GM13976 (cell line): ENCODE measurements at places on chromosomes 6 and 20.

GRCh38 chr20:11274141-11274594 is 600.4 kb upstream of the JAG1 start:
- DNase-seq = peak; percentile 63

- no peak for DNase-seq
These were observed 109.1 kb downstream of the DACT2 start for GRCh38 chr6:168210239-168211105.

DNA sequence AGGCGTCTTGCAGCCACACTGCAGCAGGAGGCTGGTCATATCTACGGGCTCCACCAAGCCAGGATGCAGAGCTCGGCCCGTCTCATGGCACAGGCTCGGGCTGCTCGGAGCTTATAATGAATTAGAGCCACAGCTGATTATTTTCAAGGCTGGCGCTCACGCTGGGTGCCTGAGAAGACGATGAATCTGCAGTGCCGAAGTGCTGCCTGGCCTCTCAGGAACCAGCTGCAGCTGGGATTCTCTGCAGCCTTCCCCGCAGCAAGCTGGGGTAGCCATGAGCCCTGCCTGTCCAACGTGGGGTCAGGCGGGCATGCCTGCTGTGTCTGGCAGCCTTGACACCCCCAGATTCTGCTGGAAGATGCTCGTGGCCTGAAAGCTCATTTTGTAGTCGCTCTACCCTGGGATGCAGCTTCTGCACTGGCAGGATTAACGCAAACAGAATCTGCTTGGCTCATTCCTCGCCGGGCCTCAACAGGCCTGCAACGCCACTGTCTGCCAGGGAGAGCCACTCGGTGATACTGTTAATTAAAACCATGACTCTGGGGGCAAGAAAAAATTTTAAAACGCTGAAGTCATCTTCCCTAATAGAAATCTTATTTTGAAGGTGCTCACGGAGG is 104.3 kb downstream of the CDH26 start:
- DNase-seq = no peak

GRCh38 chr6:36127462-36128016 is 2.8 kb upstream of the MAPK13 start:
- DNase-seq = no peak

DNA sequence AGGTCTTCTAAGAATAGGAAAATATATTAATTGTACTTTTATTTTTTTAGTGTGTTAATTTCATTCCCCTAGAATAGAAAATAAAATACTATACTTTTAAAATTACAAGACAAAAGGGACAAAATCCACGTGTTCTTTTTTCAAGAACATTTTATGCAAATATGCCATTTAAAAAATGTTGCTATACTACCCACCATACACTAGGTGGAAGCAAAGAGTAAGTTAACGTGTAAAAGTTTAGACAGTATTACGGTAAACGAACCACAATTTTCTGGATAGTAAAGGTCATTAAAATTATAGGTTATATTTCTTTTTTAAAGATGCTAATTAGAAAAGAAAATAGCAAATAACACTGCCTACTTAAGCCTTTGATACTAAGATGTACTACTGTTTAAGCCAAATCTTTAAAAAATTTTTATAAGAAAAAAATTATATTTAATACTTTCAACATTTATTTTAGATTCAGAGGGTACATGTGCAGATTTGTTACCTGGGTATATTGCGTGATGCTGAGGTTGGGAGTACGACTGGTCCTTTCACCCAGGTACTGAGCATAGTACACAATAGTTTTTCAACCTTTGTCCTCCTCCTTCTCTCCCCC is 287.6 kb downstream of the PHF3 start:
- DNase-seq = peak; percentile 56

GRCh38 chr6:164206807-164207423 is 792.4 kb downstream of the QKI start:
- no peak for DNase-seq

GRCh38 chr6:45427726-45428125 is 50.0 kb upstream of the SUPT3H start:
- DNase-seq = no peak

DNA sequence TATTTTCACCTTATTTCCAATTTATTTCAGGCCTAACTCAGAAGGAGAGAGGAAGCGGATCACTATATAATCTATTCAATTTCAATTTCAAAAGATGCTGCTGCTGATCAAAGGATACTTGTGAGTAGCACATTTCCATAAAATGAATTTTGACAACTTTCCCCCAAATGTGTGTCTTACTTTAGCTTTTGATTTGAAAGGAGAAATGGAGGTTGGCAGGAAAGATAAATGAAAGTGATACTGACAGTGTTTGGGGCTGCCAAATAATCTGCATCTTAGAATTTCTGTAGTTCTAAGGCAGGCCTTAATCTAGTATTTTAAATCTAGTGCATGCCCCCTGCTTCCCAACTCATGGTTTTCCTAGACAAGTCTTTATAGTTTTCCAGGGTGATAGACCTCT is 535.4 kb downstream of the DOK5 start:
- no peak for DNase-seq

GRCh38 chr6:39072830-39073229 is 24.2 kb downstream of the GLP1R start:
- no peak for DNase-seq

DNA sequence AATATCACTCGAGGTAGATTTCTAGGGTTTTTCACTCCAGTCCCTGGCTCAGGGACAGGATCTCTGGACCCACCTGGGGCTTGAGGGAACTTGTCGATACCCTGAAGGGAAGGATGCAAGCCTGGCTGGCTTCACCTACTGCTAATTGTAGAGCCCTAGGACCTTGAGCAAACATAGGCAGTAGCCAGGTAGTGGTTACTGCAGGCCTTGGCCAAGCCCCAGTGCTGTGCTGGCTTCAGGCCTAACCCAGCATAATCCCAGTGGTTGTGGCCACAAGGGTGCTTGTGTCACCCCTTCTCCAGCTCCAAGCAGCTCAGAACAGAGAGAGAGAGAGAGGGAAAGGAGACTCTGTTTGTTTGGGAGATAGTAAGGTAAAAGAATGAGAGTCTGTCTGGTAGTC is 5.8 kb upstream of the MCM9 start:
- DNase-seq = no peak

DNA sequence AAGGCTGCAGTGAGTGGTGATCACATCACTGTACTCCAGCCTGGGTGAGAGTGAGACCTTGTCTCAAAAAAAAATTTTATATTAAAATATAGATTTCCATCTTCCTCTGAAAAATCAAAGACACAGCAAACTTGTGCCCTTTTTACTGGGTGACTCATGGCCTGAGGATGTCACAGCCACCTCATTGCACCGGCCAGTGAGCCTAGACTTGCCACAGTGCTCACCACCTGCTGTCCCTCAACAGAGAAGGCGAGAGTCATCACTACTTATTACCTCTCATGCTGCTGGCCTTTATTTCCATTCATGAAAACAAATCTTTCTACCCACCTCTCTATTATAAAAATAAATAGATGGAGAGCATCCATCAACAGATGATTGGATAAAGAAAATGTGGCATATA is 295.8 kb downstream of the PREX1 start:
- DNase-seq = no peak

DNA sequence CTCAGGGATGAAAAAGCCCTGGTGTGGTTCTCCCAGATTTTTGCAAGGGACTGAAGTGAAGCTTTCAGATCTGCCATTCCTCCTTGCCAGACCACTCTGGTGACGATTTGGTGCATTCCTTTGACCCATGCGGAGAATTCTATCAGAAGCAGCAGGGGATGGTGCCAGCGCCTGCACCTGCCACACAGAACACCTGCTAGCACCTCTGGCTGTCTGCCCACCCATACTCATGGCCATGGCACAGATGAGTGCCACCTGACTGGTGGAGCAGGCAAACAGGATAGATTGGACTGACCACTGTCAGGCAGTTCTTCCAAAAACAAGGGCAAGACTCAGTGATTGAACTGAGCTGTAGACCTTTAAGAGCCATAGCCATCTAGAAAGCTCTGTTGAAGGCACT is 107.1 kb downstream of the CDYL start:
- no peak for DNase-seq

DNA sequence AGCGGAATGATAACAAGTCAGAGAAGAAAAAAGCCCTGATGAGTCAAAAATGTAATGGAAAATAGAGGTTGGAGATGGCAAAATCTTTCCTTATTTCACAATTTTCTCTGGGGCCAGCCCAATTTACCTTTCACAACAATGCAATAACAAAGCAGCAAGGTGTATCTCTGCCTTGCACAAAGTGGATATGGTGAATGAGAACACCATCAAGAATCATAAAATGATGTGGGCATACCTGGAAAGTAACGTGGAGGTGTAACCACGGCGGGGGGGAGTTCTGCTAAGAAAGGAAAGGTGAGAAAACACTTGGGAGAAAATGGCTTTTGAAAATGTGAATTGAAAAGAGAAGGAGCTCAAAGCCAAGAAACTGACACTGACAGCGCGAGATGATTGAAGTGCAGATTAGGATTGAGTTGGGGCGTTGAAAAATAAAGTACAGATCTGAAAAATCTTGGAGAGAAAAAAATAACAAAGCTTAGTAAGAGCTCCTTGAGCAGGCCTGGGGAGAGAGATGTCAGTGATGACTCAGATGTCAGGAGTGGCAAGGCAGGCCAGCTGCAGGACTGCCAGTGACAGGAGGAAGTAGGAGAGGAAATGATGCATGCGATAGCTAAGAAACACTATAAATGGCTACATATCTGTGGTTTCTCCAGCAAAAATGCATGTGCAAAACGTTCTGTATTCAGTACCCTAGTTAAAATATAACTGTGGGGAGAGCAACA is 26.2 kb downstream of the ARHGAP18 start:
- DNase-seq = peak; percentile 84

DNA sequence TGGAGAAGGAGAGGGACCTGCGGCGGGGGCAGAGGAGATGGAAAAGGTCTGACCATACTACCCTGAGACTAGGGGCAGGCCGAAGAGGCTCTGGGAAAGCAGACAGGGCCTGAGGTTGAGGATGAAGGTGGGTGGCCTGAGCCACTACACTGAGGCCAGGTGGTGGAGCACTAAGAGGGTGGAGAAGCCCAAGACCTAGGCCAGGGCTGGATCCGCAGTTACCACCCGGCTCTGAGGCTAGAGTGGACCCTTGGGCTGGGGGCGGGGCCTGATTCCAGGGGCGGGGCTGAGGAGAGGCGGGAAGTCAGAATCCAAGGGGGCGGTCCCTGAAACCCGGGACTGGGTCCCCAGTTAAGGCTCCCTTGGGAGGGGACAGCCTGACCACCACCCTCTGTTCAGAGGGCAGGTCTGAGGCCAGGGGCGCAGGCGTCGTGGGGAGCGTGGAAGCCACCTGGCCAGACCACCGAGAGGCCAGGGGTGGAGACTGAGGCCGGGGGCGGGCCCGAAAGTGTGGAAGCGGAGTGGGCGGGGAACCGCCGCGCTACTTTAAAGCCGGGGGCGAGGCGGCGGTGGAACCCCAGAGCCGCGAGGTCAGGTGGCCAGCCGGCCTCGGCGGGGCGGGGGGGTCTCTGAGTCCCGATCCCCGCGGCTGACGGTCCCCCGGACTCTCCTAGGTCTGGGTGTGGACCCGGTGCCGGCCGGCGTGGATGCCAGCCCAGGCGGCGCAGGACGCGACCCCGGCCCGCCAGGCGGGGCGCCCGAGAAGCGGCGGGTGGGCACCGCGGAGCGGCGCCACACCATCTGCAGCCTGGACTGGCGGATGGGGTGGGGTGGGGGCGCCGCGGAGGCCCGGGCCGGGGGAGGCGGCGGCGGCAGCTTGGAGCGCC is 8.3 kb downstream of the CCM2L start:
- peak; percentile 82 for DNase-seq

GRCh38 chr6:158861686-158862381 is 42.7 kb upstream of the EZR start:
- DNase-seq = no peak

GRCh38 chr6:20939161-20939775 is 405.0 kb downstream of the CDKAL1 start:
- DNase-seq = no peak

- no peak for DNase-seq
These were observed 953.4 kb downstream of the KIF16B start for GRCh38 chr20:15619816-15620215.

- DNase-seq = no peak
These were observed 11.7 kb downstream of the ZBTB46 start for GRCh38 chr20:63819224-63819921.

GRCh38 chr6:98905759-98906158 is 42.0 kb downstream of the FBXL4 start:
- DNase-seq = no peak

- no peak for DNase-seq
These were observed 16.7 kb upstream of the SLC4A11 start for GRCh38 chr20:3255728-3256127.

GRCh38 chr6:108117427-108118358 is 43.2 kb upstream of the OSTM1 start:
- DNase-seq = peak; percentile 78

DNA sequence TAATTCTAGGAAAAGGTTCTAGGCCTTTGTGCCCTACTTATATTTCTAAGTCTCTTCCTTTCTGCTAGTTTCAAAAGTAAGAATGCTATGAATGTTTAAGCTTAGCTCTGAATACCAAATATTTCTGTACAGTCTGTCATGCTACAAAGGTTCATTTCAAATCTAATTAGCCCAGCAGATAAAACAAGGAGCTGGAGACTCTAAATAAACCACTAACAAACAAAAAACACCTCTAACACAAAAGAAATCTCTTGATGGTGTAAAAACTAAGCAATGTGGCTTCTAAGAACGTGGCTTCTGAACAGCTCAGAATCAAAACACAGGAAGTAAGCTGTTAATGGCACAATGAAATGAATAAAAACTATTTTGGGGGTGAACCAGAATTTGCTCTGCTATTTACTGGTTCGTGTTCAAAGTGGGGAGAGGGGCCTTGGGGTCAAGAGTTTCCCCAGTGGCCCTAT is 198.3 kb downstream of the BCAS1 start:
- DNase-seq = no peak

- DNase-seq = no peak
These were observed 20.1 kb downstream of the RNASET2 start for GRCh38 chr6:166936079-166936787.

DNA sequence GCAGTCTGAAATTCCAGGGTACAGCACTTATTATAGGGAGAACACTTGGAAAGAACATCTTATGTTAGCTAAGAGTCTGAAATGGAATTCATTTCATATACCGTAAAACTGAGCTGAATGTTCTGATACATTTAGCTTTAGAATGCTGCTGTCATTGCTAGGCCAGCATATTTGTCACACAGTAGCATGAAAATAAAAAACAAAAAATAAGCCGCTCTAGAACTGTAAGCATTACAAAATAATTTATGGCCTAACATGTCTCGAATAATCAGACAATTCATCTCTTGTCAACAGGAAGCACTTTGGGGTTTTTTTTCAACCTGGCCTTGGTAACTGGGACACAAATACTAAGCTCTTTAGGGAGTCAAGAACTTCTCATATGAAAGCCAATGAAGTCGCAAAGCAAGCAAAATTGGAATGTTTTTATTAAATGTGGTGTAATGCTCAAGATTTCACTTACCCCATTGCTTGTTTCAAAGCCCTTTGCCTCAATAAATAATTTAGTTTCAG is 115.7 kb downstream of the PHACTR1 start:
- no peak for DNase-seq
